ENCODE measurements at places on chromosomes 6 and 20.
A peak's percentile ranks its signal among the peaks of the same experiment; 100 is the strongest.

- DNase-seq: no peak
Observed at GRCh38 chr6:163672710-163673109, 258.2 kb downstream of the QKI start.

- DNase-seq: no peak
Observed at GRCh38 chr6:101595276-101595675, 201.8 kb downstream of the GRIK2 start.

DNA sequence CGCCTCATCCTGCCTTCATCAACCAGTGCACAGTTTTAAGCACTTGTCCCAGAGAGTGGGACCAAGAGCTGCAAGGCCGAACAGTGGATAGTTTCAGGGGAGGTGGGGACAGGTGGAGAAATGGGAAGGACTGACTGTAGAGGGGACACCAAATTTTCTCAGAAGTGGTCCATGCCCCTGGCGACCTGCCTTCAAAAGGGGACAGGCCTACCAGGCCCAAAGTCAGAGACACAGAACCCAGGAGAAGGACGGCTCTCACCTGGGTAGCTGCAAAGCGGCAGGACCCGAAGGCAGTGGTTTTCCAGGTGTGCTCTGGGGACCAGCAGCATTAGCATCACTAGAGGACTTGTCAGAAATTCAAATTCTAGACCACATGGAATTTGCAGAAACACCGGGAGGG is 5.8 kb downstream of the TFEB start:
- DNase-seq: no peak

- DNase-seq: no peak
Observed at GRCh38 chr6:158639056-158639455, 5.5 kb downstream of the DYNLT1 start.

DNA sequence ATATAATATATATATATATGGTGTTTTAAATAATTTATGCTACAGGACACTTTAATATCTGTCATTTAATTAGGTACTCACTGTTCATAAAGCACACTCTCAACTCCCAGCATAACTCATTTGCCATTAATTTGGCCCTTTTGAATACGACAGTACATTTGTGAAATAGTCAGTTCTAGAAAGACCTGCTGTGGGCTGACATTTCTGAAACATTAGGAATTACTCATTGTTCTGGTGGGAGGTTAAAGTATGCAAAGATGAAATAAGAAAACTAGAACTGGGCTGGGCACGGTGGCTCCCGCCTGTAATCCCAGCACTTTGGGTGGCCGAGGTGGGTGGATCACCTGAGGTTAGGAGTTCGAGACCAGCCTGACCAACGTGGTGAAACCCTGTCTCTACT is 497.5 kb downstream of the UTRN start:
- DNase-seq: no peak

DNA sequence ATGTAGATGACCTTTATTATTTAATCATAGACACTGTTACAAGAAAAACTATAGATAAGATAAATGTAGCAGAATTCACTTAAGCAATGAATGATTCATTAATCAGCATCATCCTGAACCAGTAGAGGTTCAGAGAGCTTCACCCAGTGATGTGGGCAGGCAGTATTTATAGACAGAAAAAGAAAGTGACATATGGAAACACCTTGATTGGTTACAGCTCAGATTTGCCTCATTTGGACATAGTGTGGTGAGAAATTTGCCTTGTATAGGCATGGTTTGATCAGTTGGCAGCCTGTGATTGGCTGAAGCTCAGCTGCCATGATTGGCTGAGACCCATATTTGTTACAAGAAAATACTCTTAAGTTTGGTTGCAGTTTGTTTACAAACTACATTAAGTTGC is 4.6 kb downstream of the C6orf58 start:
- no peak for DNase-seq

GRCh38 chr6:69719602-69720193 is 77.1 kb downstream of the LMBRD1 start:
- DNase-seq: peak; percentile 57

DNA sequence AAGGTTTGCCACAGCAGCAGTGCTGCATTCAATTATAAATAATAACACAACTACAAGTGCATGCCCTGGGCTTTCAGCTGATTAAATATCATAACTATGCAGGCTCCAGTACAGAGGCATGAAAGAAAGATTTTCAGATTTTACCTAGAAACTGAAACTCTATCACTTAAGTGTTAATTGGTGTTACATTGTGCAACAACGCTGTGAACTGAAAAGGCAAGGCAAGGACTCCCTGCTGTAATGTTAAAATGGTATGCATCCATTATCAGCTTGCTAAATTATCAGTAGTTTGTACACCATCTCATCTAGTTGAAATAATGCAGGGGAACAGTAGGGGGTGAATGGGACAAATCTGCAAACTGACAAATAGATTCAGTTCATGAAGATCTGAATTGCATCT is 976.7 kb upstream of the MANEA start:
- DNase-seq: no peak

DNA sequence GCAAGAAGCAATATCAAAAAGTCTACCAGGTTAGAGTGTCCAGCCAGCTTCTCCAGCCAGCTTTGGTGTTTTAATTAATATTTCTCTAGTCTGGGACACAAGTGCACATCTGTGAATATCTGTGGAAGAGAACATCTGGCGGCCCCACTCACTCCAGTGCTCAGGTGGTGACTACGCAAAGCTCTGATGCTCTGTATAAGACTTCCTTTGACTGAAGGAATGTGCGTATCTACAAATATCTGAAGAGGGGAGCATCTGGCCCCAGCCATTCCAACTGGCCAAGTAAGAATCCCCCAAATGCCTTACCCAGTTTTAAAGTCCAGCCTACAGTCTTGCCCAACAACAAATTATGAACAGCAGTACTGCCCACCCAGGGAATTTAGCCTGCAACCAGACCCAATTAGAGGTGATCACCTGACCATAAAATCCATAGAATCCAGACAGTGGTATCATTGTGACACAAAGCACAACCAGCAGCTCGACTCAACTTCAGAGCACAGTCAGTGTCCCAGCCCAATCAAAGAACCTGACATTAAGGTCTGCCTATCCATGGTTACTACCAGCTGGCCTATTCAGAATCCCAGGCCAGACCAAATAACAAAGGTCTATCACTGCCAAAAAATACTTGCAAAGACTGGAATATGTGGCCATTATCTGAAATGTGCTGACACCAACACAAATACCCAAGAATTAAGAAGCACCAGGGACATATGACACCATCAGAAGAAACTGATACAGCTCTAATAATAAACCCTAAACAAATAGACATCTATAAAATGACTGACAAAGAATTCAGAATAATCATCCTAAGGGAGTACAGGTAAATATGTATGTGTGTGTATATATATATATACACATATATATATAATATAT is 76.1 kb upstream of the MANEA start:
- no peak for DNase-seq

GRCh38 chr6:36241728-36242127 is 28.1 kb upstream of the PNPLA1 start:
- DNase-seq: no peak
